Naive thymus-derived CD4-positive, alpha-beta T cell (primary cell): ENCODE measurements at places on chromosomes 2 and 18. TPM values are rescaled to one million over a fixed set of nuclear protein-coding genes. Genes with fewer than 3 reads are reported as not detected.

The HAAO gene
- total RNA-seq, result not detected

The CASP8 gene
- total RNA-seq, result 151 TPM

The SPHKAP gene
- not detected for total RNA-seq

The ERBB4 gene
- total RNA-seq, result not detected

The NCL gene
- total RNA-seq, result 411 TPM

The KLHL14 gene
- total RNA-seq, result 0.59 TPM

The VIT gene
- total RNA-seq, result not detected

The MOCOS gene
- not detected for total RNA-seq

DNA sequence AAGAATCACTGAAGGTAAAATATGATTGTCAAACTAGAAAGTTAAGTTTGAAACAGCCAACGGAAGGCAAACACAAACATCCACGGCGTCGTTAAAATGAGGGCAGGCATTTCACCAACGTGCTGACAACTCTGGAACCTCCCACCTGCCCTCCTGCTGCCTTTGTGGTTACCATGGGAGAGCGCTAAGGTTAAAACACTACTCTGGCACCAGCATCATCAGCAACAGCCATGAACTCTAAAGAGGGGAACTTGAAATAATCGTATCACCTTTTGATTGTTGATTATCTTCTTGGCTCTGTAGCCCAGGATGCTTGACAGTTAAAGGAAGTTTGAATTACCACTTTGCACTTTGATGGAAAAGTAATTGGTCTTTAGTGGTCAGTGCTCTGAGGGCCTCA, 34.7 kb downstream of the CYB5A start:
- no peaks in the 10 kb centered on the region for H3K4me1 ChIP-seq
- no peak for DNase-seq
- H3K27ac ChIP-seq, result no peak overlapping the region
- H3K27me3 ChIP-seq, result no peaks in the 10 kb centered on the region
- H3K4me3 ChIP-seq, result no peak overlapping the region
- H3K36me3 ChIP-seq, result no peaks in the 10 kb centered on the region

GRCh38 chr2:67378555-67378954, 18.6 kb upstream of the ETAA1 start:
- H3K4me1 ChIP-seq, result no peaks in the 10 kb centered on the region
- no peak for DNase-seq
- no peaks in the 10 kb centered on the region for H3K27me3 ChIP-seq
- H3K4me3 ChIP-seq, result no peak overlapping the region

GRCh38 chr2:227701556-227701955, 16.3 kb downstream of the SLC19A3 start:
- no peaks in the 10 kb centered on the region for H3K4me1 ChIP-seq
- H3K27me3 ChIP-seq, result no peaks in the 10 kb centered on the region
- no peak overlapping the region for H3K27ac ChIP-seq
- no peak for DNase-seq
- no peak overlapping the region for H3K4me3 ChIP-seq
- no peaks in the 10 kb centered on the region for H3K36me3 ChIP-seq

DNA sequence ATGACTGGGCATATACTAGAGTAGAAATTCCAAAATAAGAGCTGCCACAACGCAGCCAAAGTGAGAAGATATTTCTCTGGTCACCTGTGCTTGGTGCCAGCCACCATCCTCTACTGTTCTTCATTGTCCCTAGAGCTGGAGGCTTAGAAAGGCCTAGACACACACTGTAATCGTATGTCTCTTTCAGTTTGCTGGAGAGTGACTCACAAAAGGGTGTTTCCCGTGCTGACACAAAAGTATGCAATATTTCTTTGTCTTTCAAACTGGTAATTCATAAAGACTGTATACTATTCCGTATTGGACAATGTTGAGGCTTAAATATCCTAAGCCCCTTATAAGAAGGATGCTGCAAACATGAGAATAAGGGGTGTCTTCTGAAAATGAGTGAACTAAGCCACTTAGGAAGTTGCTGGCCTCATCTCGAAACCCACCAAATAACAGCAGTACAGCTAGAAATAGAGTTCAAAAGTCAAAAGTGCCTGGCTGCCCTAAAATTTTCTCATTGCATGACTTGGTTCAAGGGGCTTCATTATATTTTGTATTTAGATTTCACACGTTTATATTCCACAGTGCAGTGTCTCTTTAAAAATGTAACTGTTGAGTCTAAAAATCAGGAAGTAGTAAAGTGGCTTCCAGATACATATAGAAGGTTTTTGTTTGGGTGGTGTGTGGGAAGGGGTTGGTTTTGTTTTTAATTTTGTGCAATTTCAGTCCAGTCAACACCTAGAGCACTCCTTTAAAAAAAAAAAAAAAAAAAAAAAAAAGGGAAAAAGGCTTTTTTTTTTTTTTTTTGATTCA, 601.1 kb downstream of the ARHGAP15 start:
- no peaks in the 10 kb centered on the region for H3K4me1 ChIP-seq
- H3K27me3 ChIP-seq, result no peaks in the 10 kb centered on the region
- H3K36me3 ChIP-seq, result no peaks in the 10 kb centered on the region
- DNase-seq, result no peak

DNA sequence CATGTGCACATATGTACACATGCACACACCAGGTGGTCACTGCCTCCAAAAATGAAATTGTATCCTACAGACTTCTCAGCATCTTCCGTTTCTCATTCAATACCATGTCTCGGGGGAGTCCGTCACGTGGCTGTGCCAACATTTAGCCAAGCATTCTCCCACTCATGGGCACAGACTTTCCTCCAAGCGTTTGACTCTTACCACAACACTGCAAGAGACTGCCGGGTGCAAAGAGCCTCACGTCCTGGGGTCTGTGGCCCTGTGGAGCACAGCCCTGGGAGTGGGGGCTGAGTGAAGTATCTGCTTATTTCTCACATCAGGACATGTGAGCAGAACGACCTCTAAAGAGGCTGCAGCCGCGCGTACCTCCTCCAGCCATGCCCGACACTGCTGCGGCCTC, 28.0 kb downstream of the HDAC4 start:
- H3K4me1 ChIP-seq, result peaks cover 41% of the 10 kb centered on the region
- no peaks in the 10 kb centered on the region for H3K27me3 ChIP-seq
- no peak overlapping the region for H3K4me3 ChIP-seq
- no peak overlapping the region for H3K27ac ChIP-seq

- no peaks in the 10 kb centered on the region for H3K4me1 ChIP-seq
- H3K27ac ChIP-seq, result no peak overlapping the region
- DNase-seq, result no peak
- H3K27me3 ChIP-seq, result no peaks in the 10 kb centered on the region
- no peak overlapping the region for H3K4me3 ChIP-seq
These were observed 590.9 kb downstream of the IRS1 start for GRCh38 chr2:226208726-226209125.

DNA sequence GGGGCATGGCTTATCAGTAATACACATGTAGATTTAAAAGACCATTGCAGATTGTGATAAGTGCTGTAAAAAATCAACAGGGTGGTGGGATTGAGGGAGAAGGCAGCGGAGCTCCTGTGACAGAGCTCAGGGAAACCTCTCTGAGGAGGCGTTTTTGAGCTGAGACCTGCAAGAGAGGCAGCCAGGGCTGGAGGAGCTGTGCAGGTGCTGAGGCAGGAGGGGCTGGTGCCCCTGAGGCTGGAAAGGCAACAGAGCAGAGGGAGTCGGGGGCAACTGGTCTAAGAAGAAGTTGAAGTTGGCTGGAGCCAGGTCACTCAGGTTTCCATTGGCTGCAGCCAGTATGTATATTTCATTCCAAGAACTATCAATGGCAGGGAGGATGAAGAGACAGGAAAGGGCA, 47.6 kb downstream of the KLHL29 start:
- H3K4me3 ChIP-seq, result no peak overlapping the region
- no peak overlapping the region for H3K27ac ChIP-seq
- no peaks in the 10 kb centered on the region for H3K36me3 ChIP-seq
- no peaks in the 10 kb centered on the region for H3K4me1 ChIP-seq

DNA sequence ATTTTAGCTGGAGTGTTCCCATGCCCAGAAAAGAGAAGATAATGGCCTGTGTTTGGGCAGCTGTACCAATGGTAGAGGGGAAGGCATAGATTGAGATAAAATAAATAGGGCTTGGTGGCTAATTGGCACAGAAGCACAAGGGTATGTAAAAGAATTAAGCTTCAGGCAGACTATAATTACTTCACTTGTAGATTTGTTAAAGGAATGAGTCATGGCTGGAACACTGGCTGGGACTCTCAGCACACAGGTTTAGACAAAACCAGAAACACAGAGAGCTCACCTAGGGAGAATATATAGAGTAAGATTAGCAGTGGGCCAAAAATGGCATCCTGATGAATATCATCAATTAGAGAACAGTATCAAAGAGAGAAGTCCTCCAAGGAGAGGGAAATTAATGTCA, 198.3 kb upstream of the FIGN start:
- no peak for DNase-seq
- H3K27ac ChIP-seq, result no peak overlapping the region
- no peaks in the 10 kb centered on the region for H3K27me3 ChIP-seq

GRCh38 chr2:130365963-130366362, 10.1 kb downstream of the PTPN18 start:
- no peaks in the 10 kb centered on the region for H3K36me3 ChIP-seq
- no peak overlapping the region for H3K27ac ChIP-seq
- DNase-seq, result no peak
- no peaks in the 10 kb centered on the region for H3K27me3 ChIP-seq

GRCh38 chr2:20061476-20061875, 10.0 kb upstream of the LAPTM4A start:
- H3K27ac ChIP-seq, result no peak overlapping the region
- no peaks in the 10 kb centered on the region for H3K4me1 ChIP-seq
- no peaks in the 10 kb centered on the region for H3K36me3 ChIP-seq
- H3K4me3 ChIP-seq, result no peak overlapping the region

DNA sequence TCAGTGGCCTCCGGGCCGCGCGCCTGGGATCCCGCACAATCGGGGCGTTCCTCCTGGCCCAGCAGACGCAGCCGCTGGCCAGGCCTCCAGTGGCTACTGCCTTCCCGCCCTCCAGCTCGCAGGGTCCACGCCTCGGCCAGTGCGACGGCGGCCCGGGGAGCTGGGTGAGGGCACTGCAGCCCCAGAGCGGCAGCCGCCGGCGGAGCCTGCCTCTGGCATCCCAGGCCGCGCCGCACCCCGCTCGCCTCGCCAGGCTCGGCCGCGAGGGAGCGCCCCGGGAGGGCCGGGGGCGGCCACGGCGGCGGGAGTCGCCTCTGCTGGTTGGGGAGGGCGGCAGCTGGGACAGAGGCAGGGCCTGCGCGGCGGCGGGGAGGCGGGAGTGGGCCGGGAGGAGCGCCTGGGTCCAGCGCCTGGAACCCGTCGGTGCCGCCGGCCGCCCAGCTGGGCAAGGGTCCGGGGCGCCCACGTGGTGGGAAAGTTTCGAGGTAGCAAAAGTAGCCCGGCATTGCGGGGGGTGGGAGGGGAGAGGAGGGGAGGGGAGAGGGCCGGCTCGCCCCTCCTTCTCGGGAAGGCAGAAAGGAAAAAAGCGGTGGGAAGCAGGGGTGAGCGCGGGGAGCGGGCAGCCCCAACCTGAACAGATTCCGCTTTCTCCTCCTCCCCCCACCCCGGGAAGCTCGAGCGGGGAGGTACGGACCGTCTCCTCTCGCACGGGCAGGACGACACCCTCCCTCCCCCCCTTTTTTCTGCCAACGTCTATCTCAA, 1.5 kb upstream of the INHBB start:
- H3K27ac ChIP-seq, result no peak overlapping the region
- H3K27me3 ChIP-seq, result peaks cover 5% of the 10 kb centered on the region
- H3K36me3 ChIP-seq, result no peaks in the 10 kb centered on the region
- H3K4me3 ChIP-seq, result peak overlapping the region; percentile 9

DNA sequence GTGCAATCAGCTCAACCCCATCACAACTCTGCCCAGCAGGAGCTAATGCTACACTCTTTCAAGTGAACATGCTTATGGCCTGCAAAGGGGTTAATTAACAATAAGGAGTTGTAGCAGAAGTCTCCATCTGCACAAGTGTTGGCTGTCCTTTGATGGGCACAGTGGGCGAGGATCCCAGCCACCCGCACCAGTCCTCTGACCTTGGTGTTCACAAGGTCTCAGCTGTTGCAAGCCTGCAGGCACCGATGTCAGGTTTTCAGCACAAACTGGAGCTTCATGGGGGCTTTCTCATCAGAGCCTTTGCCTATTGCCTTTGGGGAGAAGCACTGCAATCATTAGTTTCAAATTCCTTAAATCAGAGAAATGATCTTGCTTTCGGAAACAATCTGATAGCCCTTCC, 60.9 kb upstream of the TMEM178A start:
- H3K36me3 ChIP-seq, result no peaks in the 10 kb centered on the region
- no peak for DNase-seq
- H3K27ac ChIP-seq, result no peak overlapping the region
- H3K4me1 ChIP-seq, result no peaks in the 10 kb centered on the region
- H3K4me3 ChIP-seq, result no peak overlapping the region

GRCh38 chr2:219278655-219279150, 463 bp upstream of the DNAJB2 start:
- DNase-seq, result no peak
- peaks cover 33% of the 10 kb centered on the region for H3K4me1 ChIP-seq
- peaks cover 34% of the 10 kb centered on the region for H3K36me3 ChIP-seq
- peak overlapping the region; percentile 73 for H3K4me3 ChIP-seq
- H3K27me3 ChIP-seq, result no peaks in the 10 kb centered on the region
- H3K27ac ChIP-seq, result peak overlapping the region; percentile 98

- H3K36me3 ChIP-seq, result no peaks in the 10 kb centered on the region
- no peaks in the 10 kb centered on the region for H3K4me1 ChIP-seq
- no peak overlapping the region for H3K4me3 ChIP-seq
- no peak for DNase-seq
These were observed 378.8 kb downstream of the SLC4A3 start for GRCh38 chr2:220006152-220006621.

- H3K4me3 ChIP-seq, result no peak overlapping the region
- H3K36me3 ChIP-seq, result no peaks in the 10 kb centered on the region
- no peak overlapping the region for H3K27ac ChIP-seq
These were observed 104.8 kb downstream of the TANC1 start for GRCh38 chr2:159073256-159073655.

- no peak overlapping the region for H3K4me3 ChIP-seq
- no peaks in the 10 kb centered on the region for H3K36me3 ChIP-seq
- H3K4me1 ChIP-seq, result no peaks in the 10 kb centered on the region
- no peak for DNase-seq
These were observed 36.4 kb downstream of the CACNB4 start for GRCh38 chr2:152062125-152063091.

DNA sequence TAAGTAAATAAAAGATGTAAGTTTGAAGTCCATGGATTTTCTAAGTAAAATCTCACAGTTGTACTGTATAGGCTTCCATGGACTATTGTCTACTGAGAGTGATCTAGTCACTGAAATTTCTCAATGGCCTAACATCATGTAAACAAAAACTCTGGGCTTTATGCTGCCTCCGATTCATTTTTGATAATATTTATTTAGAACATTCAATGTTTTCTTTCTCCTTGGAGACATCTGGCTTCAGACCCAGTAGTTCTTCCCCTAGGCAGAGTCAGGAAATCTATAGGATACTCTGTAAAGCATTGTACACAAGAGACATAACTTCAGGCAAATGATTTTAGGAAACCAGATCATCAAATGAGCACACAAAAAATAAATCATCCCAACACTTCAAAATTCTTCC, 1208.6 kb upstream of the ZEB2 start:
- no peaks in the 10 kb centered on the region for H3K36me3 ChIP-seq
- H3K4me3 ChIP-seq, result no peak overlapping the region
- no peaks in the 10 kb centered on the region for H3K4me1 ChIP-seq
- H3K27ac ChIP-seq, result no peak overlapping the region
- no peaks in the 10 kb centered on the region for H3K27me3 ChIP-seq
